ENCODE measurements at places on chromosomes 6 and 20. TPM values are rescaled to one million over a fixed set of nuclear protein-coding genes. Genes with fewer than 3 reads are reported as not detected.

Gene EPB41L1
- 137 TPM for total RNA-seq

Gene MAS1
- not detected for total RNA-seq

Gene CALHM4
- 3.4 TPM for total RNA-seq

GRCh38 chr20:44032583-44033331 is 118.1 kb downstream of the TOX2 start:
- H3K36me3 ChIP-seq: no peaks in the 10 kb centered on the region
- no peak overlapping the region for H3K4me3 ChIP-seq
- no peaks in the 10 kb centered on the region for H3K4me1 ChIP-seq
- H3K27ac ChIP-seq: no peak overlapping the region

DNA sequence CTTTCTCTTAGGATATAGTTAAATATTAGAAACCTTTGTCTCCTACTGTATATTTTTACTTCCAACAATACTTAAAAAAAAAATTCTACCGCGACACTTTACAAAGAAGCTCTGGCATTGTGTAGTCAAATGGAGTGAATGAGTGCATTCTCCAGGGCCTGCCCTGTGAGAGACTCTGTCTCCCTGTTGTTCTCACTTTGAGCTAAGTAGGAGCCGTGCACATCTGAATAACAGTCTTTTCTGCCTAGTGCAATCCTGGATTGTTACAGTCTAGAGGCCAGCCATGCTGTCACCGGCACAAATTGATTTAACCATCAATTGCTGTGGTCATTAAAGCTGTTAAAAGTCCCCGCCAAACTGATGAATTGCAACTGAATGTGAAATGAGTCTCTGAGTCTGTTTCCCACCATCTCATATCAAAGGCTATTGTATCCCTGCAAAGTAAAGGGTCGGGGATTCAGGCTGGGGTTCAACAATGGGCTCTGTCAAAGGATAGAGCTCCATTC is 156.0 kb downstream of the RFPL4B start:
- no peak for DNase-seq
- no peaks in the 10 kb centered on the region for H3K27me3 ChIP-seq
- H3K36me3 ChIP-seq: no peaks in the 10 kb centered on the region
- H3K4me3 ChIP-seq: no peak overlapping the region

DNA sequence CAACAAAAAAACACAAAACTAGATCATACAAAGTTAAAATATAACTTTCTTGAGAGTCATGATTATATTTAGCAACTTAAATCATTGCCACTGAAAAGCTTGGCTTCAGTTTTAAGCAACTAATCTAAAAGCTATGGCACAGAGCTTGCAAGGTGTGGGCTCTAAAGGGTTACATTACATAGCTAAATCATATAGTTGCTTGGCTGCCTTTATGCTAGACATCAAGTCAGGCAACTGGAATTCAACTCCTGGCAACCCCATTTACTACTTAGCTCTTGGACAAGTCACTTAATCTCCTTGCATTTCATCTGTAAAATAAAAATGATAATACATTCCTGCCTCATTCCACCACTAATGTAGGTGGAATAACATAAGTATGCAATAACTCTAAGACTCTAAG is 40.9 kb upstream of the GCM1 start:
- H3K27ac ChIP-seq: no peak overlapping the region
- DNase-seq: no peak
- H3K4me3 ChIP-seq: no peak overlapping the region
- H3K27me3 ChIP-seq: no peaks in the 10 kb centered on the region

DNA sequence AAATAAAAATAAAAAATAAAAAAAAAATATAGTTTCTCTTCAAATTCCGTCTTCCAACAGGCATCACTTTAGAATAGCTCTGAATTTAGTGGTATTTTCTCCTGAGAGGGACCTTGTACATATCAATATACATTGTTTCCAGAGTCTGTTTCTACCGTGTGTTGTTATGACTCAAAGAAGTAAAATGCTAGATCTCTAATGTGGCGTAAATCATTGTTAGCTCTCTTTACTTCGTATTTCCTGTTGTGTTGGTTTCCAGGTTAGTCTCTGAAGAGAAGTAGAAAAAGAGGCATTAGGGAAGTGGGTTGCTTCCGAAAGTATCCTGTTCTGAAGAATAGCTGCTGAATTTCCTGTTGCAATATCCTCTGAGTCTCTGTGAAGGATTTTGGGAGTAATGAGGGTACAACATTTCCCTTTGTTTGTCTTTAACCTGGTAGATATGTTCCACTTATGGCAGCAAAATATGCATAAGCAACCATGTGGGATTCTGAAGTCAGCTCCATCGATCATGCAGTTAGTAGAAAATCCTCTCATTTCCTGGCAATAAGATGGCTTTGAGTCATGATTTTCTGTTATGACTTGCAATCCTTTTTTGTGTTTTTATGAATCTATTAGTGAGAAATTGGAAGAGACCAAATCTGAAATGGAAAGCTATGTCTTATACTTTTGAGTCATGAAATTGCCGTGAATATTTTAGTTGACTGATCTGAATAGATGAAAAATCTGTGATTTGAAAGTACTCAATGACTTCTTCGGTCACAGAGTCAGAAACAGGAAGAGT is 42.0 kb upstream of the MCHR2 start:
- H3K4me3 ChIP-seq: no peak overlapping the region
- no peaks in the 10 kb centered on the region for H3K4me1 ChIP-seq
- H3K27me3 ChIP-seq: no peaks in the 10 kb centered on the region
- no peaks in the 10 kb centered on the region for H3K36me3 ChIP-seq
- DNase-seq: no peak
- no peak overlapping the region for H3K27ac ChIP-seq

Data from Caco-2 (cell line).